ENCODE measurements at places on chromosomes 12 and 14.
A peak's percentile ranks its signal among the peaks of the same experiment; 100 is the strongest.

- peak; percentile 86 for DNase-seq
These were observed 11.9 kb upstream of the CIPC start for GRCh38 chr14:77086017-77086727.

DNA sequence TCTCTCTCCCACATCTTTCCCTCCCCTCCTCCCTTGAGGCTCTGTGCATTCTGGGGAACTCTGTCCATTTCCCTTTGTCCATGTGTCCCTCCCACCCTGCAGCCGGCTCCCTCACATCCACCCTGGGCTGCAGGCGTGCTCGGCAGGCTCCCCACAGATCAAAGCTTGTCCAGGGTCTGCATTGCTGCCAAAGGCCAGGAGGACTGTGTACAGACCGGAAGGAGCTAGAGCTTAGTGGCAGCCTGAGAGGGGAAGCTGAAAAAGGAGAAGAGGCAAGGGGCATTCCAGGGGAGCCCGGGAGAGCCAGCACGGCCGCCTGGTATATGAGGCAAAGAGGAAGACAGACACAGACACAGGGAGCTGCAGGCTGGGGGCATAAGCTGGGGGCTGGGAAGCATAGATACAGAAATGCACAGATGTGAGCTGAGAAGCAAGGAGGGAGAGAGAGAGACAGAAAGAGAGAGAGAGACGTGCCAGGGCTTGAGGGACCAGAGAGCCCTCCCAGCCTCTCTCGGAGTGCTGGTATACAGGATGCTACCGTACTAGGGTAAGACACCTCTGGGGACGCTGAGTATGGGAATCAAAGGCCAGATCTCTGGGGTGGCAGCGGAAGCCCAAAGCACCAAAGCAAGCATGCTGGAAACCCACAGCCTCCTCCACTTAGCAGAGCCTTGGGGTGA is 3.3 kb downstream of the CD4 start:
- no peak for DNase-seq

DNA sequence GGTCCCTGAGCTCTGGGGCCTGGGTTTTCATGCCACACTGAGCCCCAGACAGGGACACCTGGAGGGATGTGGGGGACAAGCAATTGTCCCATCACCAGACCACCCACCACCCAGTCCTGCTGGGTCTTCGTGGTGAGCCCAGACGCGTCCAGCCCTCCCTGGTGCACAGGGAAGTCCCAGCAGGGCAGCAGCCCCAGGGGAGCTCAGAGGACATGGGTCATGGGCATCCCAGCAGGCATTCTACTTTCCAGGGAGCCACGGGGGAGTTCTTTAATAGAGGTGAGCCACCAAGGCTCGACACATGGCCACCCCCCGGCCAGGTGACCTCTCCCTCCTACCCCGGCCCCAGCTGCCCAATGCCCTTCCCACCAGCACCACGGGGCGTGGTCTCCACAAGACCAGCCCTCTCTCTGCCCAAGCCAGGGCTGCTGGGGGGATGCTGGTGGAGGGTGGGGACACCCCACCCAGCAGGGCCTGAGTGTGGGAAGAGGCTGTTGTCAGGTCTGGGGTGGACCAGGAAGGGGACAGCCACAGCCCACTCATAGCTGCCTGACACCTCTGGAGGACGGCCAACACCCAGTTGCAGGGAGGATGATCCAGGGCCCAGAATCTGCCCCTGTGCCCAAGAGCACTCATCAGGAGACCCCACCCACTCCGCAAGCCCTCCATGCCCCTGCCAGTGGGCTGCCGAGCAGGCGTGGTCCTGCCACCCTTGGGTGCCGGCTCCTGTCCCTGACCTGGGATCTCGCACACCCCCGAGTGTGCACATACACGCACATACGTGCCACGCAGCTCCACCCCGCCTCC is 14.1 kb downstream of the AKT1 start:
- DNase-seq, result no peak

DNA sequence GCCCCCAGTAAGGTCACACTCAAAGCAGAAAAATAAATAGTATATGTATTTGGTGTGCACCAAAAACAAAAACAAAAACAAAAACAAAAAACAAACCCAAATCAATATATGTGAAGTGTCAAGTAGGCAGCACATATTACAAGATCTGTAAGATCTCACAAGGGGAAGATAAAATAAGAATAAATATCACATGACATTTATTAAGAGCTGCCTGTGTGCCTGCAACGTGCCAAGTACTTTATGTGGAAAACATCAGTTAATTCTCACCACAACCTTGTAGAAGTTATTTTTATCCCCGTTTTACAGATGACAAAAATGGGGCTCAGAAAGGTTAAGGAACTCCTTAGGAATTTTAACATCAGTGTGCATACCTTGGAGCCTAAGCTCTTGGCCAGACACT is 26.6 kb downstream of the TRIM9 start:
- no peak for DNase-seq

DNA sequence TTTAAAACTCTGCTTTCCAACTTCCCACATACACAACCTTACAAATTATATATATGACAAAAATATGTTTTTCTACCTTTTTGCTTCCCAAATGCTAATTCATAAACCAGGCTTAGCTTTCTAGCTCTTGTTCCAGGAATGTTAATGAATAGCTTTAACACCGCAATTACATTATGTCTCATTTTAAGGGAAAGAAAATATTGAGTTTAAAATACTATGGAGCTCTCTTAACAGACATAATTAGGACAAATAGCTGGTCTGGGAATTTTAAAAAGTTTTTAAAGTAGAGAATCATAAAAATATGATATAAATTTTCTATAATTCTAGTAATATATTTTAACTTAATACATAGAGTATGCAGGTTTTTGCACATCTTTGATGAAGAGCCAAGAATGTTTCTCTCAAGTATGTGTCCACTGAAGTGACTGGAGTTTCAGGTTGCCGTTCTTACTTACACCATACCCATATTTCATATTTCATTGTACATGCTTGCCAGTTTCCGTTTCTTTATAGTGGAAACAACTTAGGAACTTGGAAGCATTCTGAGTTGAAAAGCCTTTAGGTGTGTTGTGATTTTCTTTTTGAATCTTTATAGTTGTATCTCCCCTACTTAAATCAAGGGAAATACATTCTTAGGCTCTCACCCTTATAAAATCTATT is 90.6 kb upstream of the SLCO1C1 start:
- DNase-seq, result no peak

- DNase-seq, result no peak
These were observed 75.6 kb upstream of the FRMD6 start for GRCh38 chr14:51576117-51576430.

GRCh38 chr12:121159467-121160307 is 27.0 kb downstream of the P2RX7 start:
- DNase-seq, result no peak

- no peak for DNase-seq
These were observed 383.4 kb downstream of the KCNH5 start for GRCh38 chr14:62661818-62662217.

DNA sequence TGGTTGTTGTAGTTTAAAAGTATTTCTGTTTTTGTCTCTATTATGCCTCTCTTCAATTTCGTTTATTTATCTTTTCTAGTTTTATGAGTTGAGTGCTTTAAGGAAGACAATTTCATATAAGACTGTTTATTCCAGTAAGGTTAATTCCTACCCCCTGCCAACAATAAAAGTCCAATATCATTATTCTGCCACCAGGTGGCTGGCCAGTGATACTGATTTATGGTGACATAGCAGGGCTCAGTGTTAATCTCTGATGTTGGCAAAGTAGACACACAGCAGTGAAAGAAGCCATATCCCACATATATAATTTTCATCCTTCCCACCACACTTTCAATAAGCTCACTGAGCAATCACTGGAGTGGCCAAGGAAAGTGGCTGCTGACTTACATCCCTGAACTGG is 69.0 kb upstream of the BMP4 start:
- DNase-seq, result no peak

Data from PC-9 (cell line).